ENCODE measurements at places on chromosomes 12 and 14. TPM values are rescaled to one million over a fixed set of nuclear protein-coding genes. Genes with fewer than 3 reads are reported as not detected.

AGAP2 gene
- 0.28 TPM for total RNA-seq

CLEC7A gene
- total RNA-seq, result not detected

KRT3 gene
- total RNA-seq, result not detected

NR4A1 gene
- total RNA-seq, result 23.1 TPM

OTX2 gene
- not detected for total RNA-seq

IQSEC3 gene
- not detected for total RNA-seq

- no peaks in the 10 kb centered on the region for H3K27me3 ChIP-seq
- H3K4me1 ChIP-seq, result 0 out of 2 replicates have a peak, but pooled peaks cover 2% of the 10 kb centered on the region
- H3K27ac ChIP-seq, result no peak overlapping the region
- DNase-seq, result no peak
These were observed 8.2 kb downstream of the FBXO34 start for GRCh38 chr14:55279384-55279783.

DNA sequence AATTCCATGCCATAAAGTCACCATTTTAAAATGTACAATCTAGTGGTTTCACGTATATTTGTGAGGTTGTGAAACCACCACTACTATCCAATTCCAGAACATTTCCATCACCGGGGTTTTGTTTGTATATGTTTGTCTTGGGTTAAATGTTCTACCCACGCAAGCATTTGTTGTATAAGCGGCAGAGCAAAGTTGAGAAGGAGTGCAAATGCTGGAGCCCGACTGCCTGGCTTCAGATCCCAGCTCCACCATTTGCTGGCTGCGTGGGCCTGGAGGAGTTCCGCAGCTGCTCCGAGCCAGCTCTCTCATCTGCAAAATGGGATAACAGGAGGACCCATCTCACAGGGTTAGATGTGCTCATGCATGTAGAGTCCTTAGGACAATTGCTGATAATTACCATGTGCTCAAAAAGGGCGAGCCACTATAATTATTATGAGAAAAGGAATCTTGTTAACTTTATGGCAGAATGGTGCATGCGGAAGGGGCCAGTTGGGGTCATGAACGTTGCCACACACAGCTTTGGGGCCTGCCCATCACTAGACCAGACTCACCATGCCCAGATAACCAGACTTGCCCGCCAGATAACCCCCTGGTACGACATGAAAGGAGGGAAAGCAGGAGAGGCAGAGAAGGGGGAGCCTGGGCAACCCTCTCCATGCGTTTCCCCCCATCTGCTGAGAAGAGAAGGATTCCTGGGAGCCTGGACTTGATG lies 6.4 kb downstream of the ACTN1 start:
- DNase-seq, result peak; percentile 94
- peaks cover 72% of the 10 kb centered on the region for H3K4me1 ChIP-seq
- H3K4me3 ChIP-seq, result no peak overlapping the region

- H3K36me3 ChIP-seq, result no peaks in the 10 kb centered on the region
- no peak overlapping the region for H3K4me3 ChIP-seq
- no peak for DNase-seq
- no peak overlapping the region for H3K27ac ChIP-seq
These were observed 200.6 kb upstream of the TBX3 start for GRCh38 chr12:114884575-114884974.

GRCh38 chr12:33813536-33813935 lies 208.8 kb upstream of the ALG10 start:
- H3K27me3 ChIP-seq, result no peaks in the 10 kb centered on the region
- no peak overlapping the region for H3K27ac ChIP-seq
- no peak overlapping the region for H3K4me3 ChIP-seq
- H3K36me3 ChIP-seq, result no peaks in the 10 kb centered on the region

GRCh38 chr12:64395739-64396138 lies 5.2 kb upstream of the C12orf56 start:
- no peak overlapping the region for H3K27ac ChIP-seq
- H3K4me3 ChIP-seq, result no peak overlapping the region
- DNase-seq, result peak; percentile 13
- H3K4me1 ChIP-seq, result no peaks in the 10 kb centered on the region

DNA sequence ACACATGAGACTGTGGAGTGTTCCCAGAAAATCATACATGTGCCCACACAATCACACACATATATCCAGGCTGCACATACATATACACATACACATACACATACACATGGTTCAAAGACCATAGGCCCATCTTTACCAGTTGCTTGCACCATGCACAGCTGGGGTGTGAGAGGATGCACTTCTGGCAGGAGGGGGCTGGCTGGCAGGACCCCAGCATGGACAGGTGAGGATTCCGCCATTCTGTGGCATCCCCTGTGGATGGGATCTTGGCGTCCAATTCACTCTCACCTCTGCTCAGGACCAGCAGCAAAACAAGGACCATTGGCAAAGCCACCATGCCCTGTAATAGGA lies 7.0 kb downstream of the ITGB7 start:
- DNase-seq, result no peak
- H3K27me3 ChIP-seq, result peaks cover 2% of the 10 kb centered on the region
- H3K4me3 ChIP-seq, result no peak overlapping the region
- no peaks in the 10 kb centered on the region for H3K36me3 ChIP-seq

DNA sequence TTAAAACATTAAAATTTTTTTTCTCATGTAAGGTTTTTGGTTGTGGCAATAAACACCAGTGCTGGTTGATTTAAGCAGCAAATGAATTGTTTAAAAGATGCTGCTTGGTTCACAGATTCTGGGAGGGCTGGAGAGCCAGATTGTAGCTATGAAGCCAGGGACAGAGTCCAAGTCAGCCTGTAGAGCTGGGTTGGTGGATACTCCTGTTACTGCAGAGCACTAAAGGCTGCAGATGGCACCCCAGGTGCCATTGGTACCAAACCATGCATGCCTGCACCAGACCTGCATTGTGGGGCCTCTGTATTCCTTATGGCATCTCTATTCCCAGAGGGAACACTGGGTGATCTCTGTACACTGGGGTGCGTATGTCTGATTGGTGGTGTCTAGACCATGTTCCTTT lies 113.3 kb downstream of the SNAPC1 start:
- DNase-seq, result no peak
- no peak overlapping the region for H3K27ac ChIP-seq
- H3K36me3 ChIP-seq, result no peaks in the 10 kb centered on the region

- no peaks in the 10 kb centered on the region for H3K4me1 ChIP-seq
- H3K36me3 ChIP-seq, result no peaks in the 10 kb centered on the region
- DNase-seq, result peak; percentile 36
- no peak overlapping the region for H3K4me3 ChIP-seq
These were observed 176.7 kb downstream of the PAH start for GRCh38 chr12:102740141-102740955.

- peak within 1 kb of the TSS; percentile 83 for H3K27ac ChIP-seq
- no peaks in the 10 kb centered on the region for H3K27me3 ChIP-seq
- peak within 1 kb of the TSS; percentile 80 for H3K4me3 ChIP-seq
- no peak for DNase-seq
These were observed at the start of gene AKT1 for GRCh38 chr14:104794993-104795780. Gene AKT1, minus strand, starts transcription at chr14:104795748. Its CDS starts 3,105 bp downstream, at chr14:104792643.

Measured in IMR-90 (cell line).